ENCODE measurements at places on chromosomes 4 and X.

GRCh38 chrX:53044995-53045394 lies 3.6 kb upstream of the GPR173 start:
- DNase-seq = no peak

- DNase-seq = no peak
These were observed at the start of gene SLC2A9 for GRCh38 chr4:10020871-10021652. Gene SLC2A9, minus strand, starts transcription at chr4:10021497. Its CDS starts 68 bp downstream, at chr4:10021429.

DNA sequence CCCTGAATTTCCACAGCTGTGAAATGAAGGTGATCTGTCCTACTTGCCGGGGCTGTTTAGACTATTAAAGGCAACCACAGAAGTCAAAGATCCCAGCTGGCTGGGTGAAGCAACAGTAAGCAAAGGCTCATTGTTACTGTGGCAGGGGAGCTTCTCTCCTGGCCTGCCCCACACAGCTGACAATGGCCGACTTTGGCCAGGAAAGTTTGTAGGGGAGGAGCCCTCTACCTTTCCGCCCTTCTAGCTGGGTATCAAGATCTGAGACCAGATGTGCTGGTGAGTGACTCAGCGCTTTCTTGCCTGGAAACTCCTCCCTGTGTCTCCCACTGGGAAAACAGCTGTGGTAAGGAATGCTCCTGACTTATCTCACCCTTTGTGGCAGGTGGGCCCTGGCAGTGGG lies 21.1 kb downstream of the RASSF6 start:
- DNase-seq = no peak

- no peak for DNase-seq
These were observed 377.8 kb downstream of the KLHL4 start for GRCh38 chrX:87895421-87895820.

GRCh38 chr4:38386654-38387188 lies 277.3 kb upstream of the KLF3 start:
- DNase-seq = no peak

DNA sequence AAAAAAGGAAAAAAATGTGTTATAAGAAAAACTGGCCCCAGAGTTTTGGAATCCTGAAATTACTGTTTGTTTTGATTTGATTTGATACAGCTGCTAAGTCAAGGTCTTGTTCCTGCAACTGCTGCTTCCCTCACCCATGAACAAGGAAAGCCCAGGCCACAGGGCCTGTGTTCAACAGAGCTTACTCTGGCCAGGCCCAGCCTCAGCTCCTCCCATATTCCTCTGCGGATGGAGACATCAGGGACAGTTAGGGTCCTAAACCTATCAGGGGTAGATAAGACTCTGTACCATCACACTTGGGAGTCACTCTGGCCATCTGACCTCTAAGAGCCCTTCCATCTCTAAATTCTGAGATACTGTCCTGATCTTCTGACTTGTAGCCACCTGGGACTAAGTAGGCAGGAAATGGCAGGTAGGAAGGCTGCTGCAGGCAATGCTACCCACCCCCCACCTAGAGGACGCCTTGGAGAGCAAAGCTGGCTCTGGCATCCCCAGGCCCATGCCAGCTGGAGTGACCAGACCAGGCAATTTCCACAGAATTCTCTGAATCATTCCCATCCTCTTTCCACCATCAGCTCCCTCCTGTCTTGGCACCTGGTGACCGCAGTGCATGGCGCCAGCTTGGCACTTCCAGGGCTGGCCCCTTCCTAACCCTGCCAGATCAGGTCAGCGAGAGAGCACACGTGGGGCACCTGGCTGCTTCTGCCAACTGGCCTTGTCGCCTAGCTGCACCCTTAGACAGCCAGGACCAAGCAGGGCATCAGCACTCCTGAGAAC lies 58.0 kb upstream of the TMEM33 start:
- no peak for DNase-seq

DNA sequence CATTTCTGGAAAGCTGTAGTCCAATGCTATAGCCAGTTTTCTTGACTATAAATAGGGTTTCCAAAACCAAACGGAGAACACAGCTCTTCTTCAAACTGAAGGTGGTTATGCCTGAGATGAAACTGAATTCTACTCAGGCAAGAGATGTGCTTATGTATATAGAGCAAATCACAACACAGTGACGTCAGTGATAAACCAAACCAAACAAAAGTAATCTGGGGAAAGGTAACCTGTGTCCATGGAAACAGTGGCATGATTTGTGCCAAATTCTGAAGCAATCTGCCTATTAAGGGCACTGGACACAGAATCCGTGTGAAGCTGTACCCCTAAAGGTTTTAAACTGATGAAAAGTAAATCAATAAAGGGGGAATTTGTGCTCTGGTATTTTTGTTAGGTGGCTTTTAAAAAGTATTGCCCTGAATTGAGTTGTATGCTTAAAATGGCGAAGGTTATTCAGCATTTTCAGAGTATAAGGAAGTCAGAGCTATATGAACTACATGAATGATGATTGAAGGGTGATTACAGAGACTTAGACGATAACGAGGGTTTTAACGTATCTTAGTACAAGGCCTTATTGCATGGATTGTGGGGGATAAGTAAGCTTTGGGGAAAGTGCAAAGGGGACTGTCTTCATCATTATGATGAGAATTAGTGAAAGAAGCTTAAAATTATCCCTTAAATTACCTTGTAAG lies 38.6 kb downstream of the NPY5R start:
- no peak for DNase-seq

DNA sequence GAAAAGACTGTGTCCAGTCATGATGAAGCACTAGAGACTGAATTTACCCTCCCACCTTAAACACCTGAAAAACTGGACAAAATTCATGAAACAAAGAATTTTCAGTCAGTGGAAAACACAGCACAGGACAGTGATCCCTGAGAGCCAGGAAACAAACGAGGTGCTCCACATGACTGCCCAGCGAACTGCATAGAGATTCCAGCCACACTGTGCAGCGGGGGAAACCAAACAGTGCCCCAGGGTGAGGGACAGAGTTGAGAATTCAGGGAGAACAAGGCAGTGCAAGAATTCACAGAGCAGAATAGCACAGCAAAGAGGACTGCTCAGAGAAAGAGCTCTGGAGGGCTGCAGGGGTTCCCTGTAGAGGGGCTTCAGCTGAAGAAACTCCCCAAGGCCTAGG lies 55.5 kb upstream of the SEC24B start:
- DNase-seq = no peak

- DNase-seq = peak; percentile 50
These were observed 152.0 kb upstream of the USP9X start for GRCh38 chrX:40933132-40933705.

DNA sequence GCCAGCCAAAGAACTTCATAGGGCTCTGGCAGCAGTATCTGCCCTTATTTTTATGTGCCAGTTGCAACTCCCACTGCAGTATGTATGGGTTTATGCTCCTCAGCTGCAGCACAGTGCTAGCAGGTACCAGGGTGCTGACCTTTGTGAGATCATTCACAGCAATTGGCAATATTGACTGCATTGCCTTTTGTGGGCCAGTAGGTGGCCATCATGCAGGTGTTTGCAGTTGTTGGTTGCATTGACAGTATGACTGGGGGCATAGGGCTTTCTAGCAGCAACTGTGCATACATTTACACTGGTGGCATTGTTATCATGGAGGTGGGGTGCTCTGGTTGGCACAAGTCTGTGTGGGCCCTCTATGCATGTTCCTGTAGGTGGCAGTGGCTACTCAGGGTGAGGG lies 42.5 kb downstream of the FAAH2 start:
- DNase-seq = no peak

DNA sequence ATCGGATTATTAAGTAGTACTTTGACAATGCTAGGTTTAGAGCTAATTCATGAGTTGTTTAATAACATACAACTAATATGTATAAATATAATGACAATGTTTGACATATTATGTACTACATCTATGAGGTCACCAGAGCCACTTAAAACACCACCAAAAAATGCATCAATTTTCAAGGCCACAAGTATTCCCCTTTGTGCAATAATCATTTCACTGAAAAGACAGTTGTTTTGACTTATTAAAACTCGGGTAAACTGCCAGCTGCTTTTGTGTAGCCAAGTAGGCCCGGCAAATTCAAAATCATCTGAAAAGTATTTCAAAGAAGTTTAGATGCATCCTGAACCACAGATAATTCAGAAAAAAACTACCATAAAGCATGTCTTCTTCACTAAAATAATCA lies 48.7 kb downstream of the CLOCK start:
- DNase-seq = no peak

DNA sequence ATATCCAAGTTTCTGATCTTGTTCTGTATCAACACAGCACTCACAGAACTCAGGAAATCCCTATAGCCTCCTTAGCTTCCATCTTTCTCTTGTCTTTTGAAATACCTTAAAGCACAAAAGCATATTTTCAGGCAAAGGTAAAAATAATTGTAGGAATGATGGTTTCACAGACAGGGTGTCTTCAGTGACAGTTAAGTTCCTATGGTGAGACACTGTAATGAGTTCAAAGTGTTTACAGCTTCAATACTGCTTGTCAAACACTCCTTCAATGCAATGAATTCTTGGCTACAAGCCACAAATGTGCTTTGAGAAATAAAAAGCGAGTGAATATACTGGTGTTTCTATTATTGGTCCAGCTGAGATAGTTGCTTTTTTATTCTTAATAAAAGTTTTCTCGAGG lies 466.0 kb downstream of the DMD start:
- no peak for DNase-seq

DNA sequence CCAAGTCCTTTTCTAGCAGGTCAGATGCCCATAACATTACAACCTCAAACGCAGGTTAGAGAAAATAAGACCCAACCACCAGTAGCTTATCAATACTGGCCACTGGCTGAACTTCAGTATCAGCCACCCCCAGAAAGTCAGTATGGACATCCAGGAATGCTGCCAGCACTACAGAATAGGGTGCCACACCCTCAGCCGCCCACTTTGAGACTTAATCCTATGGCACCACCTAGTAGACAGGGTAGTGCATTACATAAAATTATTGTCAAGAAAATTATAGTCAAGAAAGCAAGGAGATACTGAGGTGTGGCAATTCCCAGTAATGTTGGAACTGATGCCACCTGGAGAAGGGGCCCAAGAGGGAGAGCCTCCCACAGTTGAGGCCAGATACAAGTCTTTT lies 19.9 kb upstream of the TRIM61 start:
- no peak for DNase-seq

- no peak for DNase-seq
These were observed 42.3 kb upstream of the HMX1 start for GRCh38 chr4:8913858-8914460.

- no peak for DNase-seq
These were observed 58.6 kb upstream of the TLL1 start for GRCh38 chr4:165814256-165815020.

DNA sequence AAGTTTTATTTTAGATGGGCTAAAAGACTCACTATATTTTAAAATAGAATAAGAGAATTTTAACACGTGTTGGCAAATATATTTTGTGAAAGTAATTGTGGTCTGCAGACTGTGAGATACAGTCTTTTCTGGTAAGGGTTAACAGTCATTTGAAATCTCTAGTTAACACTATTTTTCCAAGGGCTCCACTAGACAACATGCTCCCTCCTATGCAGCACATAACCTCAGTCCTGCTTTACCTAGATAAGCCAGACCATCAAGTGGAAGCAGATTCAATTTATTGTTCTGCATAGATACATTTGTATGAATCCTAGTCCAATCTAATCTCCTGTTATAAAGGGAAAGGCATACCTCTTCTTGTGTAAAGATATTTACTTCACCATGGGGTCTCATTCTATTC lies 133.2 kb upstream of the CT83 start:
- DNase-seq = no peak

- DNase-seq = no peak
These were observed 252.6 kb downstream of the TENM3 start for GRCh38 chr4:182495645-182496385.

- DNase-seq = no peak
These were observed 191.8 kb upstream of the S100G start for GRCh38 chrX:16458208-16458607.

- DNase-seq = no peak
These were observed 403.6 kb downstream of the KCNIP4 start for GRCh38 chr4:21544955-21545354.

DNA sequence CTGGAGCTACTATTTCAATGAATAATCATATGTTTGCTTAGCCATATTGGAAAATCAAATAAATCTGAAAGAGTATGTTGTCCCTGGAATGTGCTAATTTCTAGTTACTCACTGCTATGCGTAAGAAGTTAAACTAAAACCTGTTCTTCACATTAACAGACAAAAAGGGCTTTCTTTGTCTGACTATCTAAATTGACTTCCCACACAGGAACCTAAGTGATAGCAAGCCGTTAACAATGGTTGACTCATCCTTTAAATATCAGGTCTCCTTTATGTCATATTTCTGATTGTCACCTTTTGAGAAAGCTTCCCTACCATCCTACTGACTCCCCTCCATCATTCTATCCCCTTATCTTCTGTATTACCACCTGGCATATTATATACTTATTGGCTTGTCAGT lies 81.4 kb downstream of the AMELX start:
- no peak for DNase-seq

- no peak for DNase-seq
These were observed 21.2 kb upstream of the SLC7A11 start for GRCh38 chr4:138263247-138263816.

- no peak for DNase-seq
These were observed 53.4 kb upstream of the TRPC3 start for GRCh38 chr4:122005064-122005755.

GRCh38 chrX:129959493-129959832 lies 23.0 kb upstream of the BCORL1 start:
- no peak for DNase-seq

DNA sequence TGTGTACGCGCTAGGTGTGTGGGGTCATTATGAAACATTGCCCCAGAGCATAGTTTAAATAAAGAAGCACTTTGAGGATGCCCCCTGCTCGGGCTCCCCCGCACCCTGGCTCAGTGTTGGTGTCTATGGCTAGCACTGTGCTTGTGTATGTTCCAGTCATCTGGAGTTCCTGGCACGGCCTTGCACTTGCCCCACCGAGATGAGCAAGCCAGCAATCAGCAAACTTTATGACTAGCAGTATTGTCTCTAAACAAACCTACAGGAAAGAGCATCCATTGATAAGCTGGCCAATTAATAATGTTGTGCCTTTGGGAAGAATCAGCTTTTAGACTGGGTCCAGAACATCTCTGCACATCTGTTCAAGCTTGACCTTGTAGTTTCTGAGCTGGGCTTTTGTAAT lies 707 bp upstream of the SHROOM4 start:
- no peak for DNase-seq

DNA sequence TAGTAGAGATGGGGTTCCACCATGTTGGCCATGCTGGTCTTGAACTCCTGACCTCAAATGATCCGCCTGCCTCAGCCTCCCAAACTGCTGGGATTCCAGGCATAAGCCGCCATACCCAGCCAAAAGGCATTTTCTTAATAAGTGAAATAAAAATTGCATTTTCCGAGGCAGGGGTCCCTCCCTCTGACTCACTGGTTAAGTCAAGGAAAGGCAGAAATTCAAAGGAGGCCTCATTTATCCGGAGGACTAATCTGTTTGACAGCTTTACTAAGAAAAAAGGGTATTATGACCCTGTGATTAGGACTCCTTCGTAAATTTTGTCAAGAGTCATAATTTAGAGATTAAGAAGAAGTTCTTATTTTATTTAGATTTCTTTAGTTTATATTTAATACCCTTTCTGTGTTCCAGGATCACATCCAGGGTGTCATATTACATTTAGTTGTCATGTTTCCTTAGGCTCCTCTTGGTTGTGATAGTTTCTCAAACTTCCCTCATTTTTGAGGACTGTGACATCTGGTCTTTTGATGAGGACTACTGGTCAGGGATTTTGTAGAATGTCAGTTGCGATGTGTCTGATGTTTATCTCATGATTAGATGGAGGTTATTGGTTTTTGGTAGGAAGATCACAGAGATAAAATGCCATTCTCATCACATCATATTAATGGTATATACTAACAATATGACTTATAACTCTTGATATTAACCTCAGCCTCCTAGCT lies 753.7 kb upstream of the AMOT start:
- DNase-seq = no peak
